ENCODE measurements at places on chromosomes 11 and 22.
A peak's percentile ranks its signal among the peaks of the same experiment; 100 is the strongest.

DNA sequence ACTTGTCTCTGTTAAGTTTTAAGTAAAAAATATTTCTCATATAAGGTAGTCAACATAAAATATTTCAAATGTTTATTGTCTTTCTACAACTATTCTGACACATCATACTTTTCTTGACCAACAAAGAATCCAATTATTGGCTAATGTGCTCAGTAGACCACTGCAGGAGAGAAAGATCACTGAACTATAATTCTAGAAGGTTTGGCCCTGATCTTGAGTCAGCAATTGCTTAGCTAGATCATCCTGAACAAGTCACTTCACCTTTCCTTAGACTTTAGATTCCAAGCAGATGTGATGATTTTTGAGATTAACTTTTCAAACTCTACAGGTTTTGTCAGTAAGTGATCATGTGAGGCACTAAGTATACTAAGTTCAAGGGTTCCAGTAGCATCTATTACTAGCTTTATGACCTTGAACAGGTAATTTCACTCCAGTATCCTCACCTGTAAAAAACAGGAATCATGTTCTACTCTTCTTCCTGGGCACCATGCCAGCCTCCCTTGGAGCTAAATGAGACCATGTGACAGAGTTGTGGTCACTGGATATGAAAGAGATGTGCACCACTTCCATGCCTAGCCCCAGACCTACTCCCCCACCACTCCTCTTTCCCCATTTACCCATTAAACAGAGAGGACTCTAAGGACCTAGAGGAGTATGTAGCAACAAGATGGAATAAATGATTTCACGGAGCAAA lies 17.3 kb downstream of the PGM2L1 start:
- no peak for DNase-seq

GRCh38 chr22:20002636-20003035 lies 14.0 kb downstream of the ARVCF start:
- no peak for DNase-seq

- DNase-seq, result peak; percentile 71
Observed at GRCh38 chr11:85889676-85890579, 34.7 kb downstream of the CCDC83 start.

DNA sequence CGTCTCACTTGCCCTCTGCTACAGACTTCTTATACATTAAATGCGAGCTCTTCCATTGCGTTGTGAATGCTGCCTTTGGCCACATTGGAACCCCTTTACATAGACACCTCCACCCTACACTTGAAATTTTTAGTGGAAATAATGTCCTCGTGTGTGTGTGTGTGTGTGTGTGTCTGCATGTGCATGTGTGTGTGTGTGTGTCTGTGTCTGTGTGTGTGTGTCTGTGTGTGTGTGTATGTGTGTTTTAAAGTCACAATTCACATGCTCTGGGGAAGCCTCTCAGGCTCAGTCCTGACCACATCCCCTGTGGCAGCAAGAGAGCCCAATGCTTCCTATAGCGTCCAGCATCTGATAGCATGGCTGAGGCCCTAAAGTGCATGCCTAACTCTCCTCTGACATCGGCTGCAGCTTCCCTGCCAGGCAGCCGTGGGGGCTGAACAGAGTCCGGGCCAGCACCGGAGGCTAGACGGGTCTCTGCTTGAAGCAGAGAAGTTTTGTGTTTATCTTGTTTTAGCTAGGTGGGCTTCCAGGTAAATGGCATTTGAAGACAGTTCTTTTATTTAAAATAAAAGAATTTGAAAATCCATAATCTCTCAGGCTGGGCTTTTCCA lies 64.5 kb upstream of the EMID1 start:
- DNase-seq, result no peak

- no peak for DNase-seq
Observed at GRCh38 chr11:46836431-46836830, 9.6 kb downstream of the CKAP5 start.

- DNase-seq, result peak; percentile 91
Observed at GRCh38 chr11:67606492-67607295, at the start of gene NDUFV1. TSS of gene NDUFV1 (plus strand) at chr11:67606936. CDS start at chr11:67607005, 69 bp downstream.

- DNase-seq, result no peak
Observed at GRCh38 chr22:44049486-44050231, 25.6 kb downstream of the PARVB start.

- no peak for DNase-seq
Observed at GRCh38 chr11:78768971-78769370, 194.3 kb upstream of the NARS2 start.

Measured in fibroblast of villous mesenchyme (primary cell).